Ascending aorta (tissue), 2 donors: ENCODE measurements at places on chromosomes 5 and 9. TPM values are rescaled to one million over a fixed set of nuclear protein-coding genes. Genes with fewer than 3 reads are reported as not detected.
A peak's percentile ranks its signal among the peaks of the same experiment; 100 is the strongest.

DNA sequence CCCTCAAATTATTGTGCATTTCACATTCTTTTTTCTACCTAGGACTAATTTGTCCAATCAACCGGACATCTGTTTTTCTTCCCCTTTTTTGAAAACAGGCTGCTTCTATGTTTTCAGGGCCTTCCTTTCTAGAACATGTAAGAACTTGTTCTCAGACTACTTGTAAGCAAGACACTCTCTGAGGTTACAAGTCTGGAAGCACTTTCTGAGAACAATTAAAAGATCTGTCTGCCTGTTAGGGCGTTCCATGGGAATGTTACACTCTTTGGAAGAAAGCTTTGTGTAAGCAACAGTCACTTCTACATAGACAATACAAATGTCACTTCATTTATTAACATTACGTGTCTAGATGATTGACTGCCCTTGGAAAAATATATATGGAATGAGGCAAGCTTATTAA lies 50.9 kb upstream of the HSPB3 start:
- no peak for DNase-seq

Gene SNX24
- total RNA-seq, result 21.1 TPM

Gene NOXA1
- 6.9 TPM for total RNA-seq

Gene TAF1L
- not detected for total RNA-seq

Gene IL3
- not detected for total RNA-seq

Gene GPRIN1
- total RNA-seq, result not detected

- DNase-seq, result no peak
Measured at GRCh38 chr9:98086461-98086860, 29.9 kb downstream of the NANS start.

DNA sequence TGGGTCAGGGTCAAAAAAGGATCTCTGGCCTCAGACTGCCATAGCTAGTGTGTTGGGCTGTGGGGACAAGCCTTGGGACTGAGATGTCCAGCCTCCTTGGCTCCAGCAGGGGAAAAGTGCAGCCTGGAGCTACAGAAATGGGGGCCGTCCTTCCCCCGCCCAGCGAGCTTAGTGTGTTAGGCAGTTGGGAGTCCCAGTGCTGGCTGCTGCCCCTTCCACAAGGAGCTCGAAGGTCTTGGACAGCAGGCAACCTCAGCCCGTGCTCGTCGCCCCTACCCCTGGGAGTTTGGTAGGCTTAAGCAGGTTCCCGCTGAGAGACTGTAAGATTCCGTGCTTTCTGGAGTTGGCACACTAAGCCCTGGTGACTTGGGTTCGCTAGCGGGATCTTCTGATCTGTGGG lies 293.0 kb upstream of the CDH12 start:
- DNase-seq, result no peak

DNA sequence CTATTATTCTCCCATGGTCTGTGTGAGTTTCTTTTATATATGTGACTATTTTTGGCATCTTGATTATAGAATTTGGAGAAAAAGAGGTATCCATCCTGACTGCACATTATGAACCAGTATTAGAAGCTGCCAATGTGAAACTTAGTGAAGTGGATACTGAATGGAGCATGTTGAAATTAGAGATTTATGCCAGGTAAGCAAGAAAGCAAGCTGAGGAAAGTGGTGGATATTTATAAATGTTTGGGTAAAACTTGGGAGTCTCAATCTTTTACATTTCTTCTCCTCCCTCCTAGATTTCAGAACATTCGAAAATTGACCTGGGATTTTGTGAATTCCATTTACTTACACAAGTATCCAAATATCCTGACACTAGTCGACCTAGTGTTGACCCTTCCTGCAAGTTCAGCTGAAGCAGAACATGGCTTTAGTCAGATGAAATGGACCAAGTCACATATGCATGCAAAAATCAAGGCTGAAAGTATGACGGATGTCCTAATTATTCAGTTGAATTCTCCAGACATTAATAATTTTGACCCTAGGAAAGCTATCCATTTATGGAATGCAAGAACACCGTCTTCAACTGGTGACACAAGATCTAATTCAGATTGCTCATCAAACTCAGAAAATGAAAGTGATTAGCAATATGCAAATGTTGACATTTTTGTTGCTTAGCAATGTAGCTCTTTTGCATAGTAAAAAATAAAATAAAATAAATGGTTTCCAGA lies 66.8 kb upstream of the IL7R start:
- DNase-seq, result no peak

DNA sequence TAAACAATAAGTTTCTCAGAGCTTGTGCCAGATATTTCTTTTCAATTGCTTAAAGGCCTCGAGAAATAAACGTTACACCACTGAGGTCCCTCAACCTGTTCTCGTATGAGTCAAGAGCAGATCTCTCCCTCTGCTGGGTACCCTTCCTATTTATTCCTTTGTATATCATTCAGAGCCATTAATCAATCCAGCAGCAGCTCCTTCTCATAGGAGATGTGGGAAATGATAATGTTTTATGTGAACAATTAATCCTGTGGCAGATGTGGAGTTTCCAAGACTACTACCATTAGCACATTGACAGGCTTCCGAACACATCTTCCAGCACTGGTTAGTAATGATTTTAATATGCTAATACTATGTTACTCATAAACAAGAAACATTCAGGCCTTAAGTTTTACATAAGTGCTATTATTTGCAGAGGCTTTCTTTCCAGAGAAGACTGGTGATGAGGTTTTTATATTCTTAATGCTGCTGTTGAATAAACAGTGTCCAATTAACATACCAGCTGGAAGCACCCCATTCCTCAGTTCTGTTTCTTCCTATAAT lies 196.5 kb downstream of the ZNF608 start:
- no peak for DNase-seq

DNA sequence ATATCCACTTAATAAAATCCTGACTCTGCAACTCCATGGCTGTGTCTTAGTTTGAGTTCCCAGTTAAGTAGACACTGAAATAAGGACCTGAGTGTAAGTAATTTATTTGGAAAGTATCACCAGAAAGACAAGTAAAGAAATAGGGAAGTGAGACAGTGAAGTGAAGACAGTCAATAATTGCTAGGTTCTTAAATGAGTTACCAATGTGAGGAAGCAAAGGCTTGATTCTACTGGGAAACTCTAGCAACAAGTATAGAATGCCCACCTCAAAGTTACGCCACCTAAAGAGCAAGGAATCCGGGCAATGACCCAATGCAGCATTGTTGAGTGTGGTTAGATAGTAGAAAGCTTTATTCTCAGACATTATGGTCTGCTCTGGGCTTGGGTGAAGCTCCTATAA lies 383.9 kb downstream of the TLR4 start:
- no peak for DNase-seq

GRCh38 chr9:7097785-7098752 lies 340.3 kb downstream of the KDM4C start:
- no peak for DNase-seq

- no peak for DNase-seq
Measured at GRCh38 chr9:115925424-115925823, 228.2 kb upstream of the PAPPA start.

Gene FNIP1
- 20.5 TPM for total RNA-seq

GRCh38 chr5:111079846-111080245 lies 8.3 kb downstream of the TSLP start:
- no peak for DNase-seq

- DNase-seq, result no peak
Measured at GRCh38 chr5:80885396-80886000, 74.7 kb upstream of the RASGRF2 start.

- DNase-seq, result no peak
Measured at GRCh38 chr9:18007621-18008020, 428.8 kb downstream of the SH3GL2 start.

Gene DPYSL3
- 110 TPM for total RNA-seq

DNA sequence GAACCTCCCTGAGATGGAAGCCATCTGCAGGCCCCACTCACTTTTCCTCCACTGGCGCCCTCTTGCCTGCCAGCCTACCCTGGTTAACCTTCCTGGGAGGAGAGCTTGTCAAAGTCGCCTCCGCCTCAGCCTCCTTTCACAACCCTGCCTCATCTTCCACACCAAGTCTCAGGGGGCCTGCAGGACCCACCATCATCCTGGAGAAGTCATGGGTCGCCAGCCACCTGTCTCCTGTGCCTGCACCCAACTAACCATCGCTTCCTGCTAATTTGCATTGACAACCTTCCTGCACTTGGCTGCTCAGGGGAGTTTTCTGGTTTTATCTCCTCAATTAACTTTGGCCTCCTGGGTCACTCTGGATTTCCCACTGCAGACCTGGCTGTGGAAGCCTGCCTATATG lies 52.8 kb upstream of the GRHPR start:
- no peak for DNase-seq

Gene TUSC1
- 45.7 TPM for total RNA-seq

Gene PRRX2
- total RNA-seq, result 112 TPM

Gene MLANA
- not detected for total RNA-seq

- no peak for DNase-seq
Measured at GRCh38 chr9:82539146-82539545, 523.8 kb downstream of the RASEF start.

DNA sequence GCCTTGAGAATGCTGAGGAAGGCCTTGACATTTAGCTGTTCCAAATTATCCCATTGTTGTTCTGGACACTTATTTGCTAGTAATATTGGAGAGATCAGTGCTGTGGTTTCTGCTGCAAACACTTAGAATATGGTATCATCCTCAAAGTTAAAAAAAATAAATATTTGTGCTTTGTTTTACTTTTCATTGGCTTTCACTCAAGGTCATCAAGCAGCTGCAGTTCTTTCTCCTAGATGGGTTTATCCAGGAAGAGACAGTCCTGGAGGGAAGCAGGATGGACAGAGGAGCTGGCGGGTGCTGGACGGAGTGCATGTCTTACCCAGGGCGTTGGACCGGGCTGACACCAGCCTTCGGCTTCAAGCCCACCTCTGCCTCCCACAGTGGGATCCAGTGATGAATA lies 193.6 kb downstream of the MTRR start:
- DNase-seq, result no peak

DNA sequence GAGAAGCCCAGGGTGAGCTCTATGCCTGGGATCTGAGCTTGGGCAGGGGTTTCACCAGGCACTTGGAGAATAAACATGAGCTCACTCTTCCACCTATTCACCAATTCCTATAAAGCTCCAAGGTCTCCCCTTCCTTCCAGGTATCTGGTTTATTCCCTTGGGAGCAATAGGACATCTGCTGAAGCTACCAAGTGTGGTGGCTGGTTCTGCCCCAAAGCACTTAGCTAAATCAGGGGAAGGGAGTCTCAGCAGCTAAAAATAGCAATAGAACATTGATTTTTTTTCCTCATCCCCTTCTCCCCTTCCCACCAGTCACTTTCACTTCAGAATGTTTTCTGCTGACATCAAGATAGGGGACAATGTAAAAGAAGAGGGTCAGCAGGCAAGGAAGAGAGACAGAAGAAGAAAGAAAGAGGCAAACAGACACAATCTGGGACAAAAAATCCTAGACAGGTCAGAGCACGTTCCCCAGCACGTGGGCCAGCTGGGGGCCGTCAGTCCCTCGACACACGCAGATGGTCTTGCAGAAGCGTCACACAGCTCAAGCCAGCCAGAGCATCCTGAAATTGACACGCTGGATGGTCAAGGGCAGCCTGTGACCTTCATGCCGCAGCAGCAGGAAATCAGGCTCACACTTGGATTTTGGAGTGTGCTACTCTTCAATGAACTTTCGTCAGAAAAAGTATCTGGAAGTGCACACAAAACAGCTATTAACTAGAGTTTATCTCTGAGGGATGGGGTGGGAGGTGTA lies 176.0 kb downstream of the ZNF608 start:
- no peak for DNase-seq

Gene MARCOL
- total RNA-seq, result not detected

Gene NKD2
- total RNA-seq, result 6.5 TPM

DNA sequence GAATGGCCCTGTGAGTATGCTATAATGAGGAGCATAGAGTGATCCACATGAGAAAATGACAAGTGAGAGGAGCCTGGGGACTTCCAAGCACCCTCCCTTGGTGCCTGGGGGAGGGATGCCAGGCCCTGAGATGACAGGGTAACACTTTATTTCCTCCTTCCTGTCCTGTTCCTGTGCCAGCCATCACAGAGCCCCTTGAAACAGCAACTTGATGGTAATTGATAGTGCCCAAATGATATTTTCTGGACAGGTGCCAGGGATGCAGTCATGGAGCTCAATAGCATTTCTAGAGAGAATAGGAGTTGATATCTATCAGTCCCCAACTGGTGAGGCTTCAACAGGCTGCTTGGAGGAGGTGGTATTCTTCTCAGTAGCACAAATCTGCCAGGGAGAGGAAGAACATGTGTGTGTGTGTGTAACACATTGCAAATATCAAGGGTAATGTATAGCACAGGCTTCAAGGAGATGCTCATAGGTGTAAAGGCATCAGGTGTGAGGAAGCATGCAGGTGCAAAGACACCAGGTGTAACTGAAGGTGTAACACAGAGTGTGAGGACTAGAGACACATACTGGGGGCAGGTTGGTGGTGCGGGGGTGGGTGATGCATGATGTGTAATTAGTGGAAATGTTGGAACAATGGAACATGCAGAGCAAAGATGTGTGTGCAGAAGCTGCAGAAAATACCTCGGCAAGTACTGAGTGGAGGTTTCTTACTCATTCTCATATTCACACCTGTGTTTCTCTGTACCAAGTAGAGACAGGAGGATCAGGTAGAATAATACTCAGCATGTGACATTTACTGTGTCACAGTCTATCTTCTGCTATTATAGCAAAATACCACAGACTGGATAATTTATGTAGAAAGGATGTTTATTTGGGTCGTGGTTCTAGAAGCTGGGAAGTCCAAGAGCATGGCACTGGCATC lies 18.1 kb upstream of the WWC1 start:
- DNase-seq, result no peak

- no peak for DNase-seq
Measured at GRCh38 chr9:85516976-85517637, 224.6 kb downstream of the AGTPBP1 start.

GRCh38 chr9:137454145-137454596 lies 5.0 kb downstream of the NSMF start:
- DNase-seq, result peak; percentile 9

- DNase-seq, result no peak
Measured at GRCh38 chr5:16679863-16680262, 63.1 kb upstream of the RETREG1 start.

Gene SH3RF2
- 50.6 TPM for total RNA-seq

DNA sequence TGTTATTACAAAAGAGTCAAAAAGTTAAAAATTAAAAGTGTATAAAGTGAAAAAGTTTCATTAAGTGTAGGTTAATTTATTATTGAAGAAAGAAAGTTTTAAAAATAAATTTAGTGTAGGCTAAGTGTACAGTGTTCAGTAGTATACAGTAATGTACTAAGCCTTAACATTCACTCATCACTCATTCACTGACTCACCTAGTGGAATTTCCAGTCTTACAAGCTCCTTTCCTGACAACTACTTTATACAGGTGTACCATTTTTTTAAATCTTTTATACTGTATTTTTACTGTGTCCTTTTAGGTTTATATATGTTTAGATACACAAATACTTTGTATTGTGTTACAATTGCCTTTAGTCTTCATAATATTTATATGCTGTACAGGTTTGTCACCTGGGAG lies 530.2 kb upstream of the FAM174A start:
- no peak for DNase-seq

Gene C9orf78
- total RNA-seq, result 19.2 TPM

- no peak for DNase-seq
Measured at GRCh38 chr9:82894961-82895821, 167.8 kb downstream of the RASEF start.

Gene LCN9
- total RNA-seq, result not detected

- no peak for DNase-seq
Measured at GRCh38 chr9:106287091-106287631, 575.8 kb upstream of the ZNF462 start.

- DNase-seq, result no peak
Measured at GRCh38 chr9:16387382-16387781, 483.1 kb downstream of the BNC2 start.
